Stimulated activated naive CD8-positive, alpha-beta T cell treated with anti-CD3 and anti-CD28 coated beads, Interleukin-15, amount 100 ng/mL, for 72 hours (primary cell): ENCODE measurements at places on chromosomes 12 and 14.

DNA sequence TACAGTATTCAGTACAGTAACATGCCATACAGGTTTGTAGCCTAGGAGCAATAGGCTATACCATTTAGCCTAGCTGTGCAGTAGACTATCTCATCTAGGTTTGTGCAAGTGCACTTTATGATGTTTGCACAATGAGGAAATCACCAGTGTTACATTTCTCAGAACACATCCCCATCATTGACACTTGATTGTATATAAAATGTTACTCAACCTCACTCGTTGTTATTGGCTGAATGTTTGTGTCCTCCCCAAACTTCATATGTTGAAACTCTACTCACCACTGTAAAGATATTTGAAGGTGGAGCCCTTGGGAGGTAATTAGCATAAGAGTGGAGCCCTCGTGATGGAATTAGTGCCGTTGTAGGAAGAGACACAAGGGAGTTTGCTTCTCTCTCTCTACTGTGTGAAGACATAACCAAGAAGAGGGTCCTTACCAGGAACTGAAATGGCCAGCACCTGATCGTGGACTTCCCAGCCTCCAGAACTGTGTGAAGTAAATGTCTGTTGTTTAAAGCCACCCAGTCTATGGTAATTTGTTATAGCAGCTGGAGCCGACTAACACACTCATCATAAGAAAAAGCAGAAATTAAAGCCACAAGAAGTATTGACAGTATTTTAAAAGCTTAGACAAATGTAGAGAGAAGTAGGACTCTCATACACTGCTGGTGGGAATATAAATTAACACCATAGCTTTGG lies 3.2 kb upstream of the MED13L start:
- DNase-seq: no peak

- DNase-seq: no peak
Observed at GRCh38 chr12:121468499-121468801, 68.5 kb downstream of the RNF34 start.

GRCh38 chr12:1195513-1195912 lies 204.5 kb downstream of the ERC1 start:
- no peak for DNase-seq

GRCh38 chr12:112243255-112244110 lies 118.1 kb downstream of the TRAFD1 start:
- no peak for DNase-seq

DNA sequence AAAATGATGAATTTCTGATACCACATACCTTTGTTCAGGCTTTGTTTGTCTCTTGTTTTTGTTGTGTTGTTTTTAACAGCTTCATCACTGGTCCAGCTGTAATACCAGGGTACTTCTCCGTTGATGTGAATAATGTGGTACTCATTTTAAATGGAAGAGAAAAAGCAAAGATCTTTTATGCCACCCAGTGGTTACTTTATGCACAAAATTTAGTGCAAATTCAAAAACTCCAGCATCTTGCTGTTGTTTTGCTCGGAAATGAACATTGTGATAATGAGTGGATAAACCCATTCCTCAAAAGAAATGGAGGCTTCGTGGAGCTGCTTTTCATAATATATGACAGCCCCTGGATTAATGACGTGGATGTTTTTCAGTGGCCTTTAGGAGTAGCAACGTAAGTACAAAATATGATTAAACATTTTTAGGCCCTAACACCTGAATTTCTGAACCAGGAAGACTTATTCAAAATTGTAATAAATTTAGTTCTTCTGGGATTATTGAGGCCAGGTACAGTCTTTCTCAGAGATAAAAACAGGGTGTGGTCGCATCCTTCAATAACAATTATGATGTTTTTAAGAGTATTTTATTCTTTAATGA lies 22.4 kb downstream of the RXYLT1 start:
- DNase-seq: no peak
